ENCODE measurements at places on chromosomes 6 and 20. TPM values are rescaled to one million over a fixed set of nuclear protein-coding genes. Genes with fewer than 3 reads are reported as not detected.

- DNase-seq = no peak
Measured at GRCh38 chr20:62676976-62677375, 31.7 kb upstream of the NTSR1 start.

- no peak for DNase-seq
Measured at GRCh38 chr20:16243470-16243869, 329.8 kb downstream of the KIF16B start.

DNA sequence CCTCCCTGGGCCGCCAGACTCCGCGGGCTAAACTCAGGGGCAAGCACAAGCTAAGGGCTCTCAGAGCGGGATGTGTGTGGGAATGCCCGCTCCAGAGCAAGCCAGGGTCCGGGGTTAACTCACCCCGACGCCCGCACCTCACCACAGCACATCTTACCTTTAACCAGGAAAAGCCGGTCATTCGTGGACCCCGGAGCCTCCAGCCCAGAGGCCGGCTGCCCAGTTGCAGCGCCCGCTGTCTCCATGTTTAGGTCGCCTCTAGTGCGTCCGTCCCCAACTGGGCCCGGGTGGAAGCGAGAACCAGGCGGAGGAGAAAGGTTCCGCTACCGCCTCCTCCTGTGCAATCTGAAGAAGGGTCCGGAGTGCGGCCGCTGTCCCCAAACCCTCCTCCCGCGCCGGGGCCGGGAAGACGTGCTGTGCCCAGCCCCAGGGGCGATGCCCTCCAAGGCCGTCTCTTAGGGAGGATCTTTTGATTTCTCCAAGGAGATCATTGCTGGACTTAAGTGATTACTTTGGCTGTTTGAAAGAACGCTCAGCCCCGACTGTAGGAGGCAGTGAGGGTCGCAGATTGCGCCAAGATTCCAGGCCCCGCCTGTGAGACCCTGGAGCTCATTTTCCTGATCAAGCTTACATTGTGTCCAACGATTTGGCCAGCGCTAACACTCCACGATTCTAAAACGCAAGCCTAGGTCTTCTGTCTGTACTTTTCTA lies at the start of gene TMEM242:
Gene TMEM242, minus strand, starts transcription at position 265 of the 711 bp plus-strand sequence. Its CDS starts 20 bp downstream, at position 245.
- peak; percentile 96 for DNase-seq

GRCh38 chr20:1637755-1638154 lies 17.9 kb upstream of the SIRPB1 start:
- DNase-seq = no peak

GRCh38 chr6:11762794-11763459 lies 15.7 kb downstream of the ADTRP start:
- DNase-seq = no peak

GRCh38 chr6:13338038-13338437 lies 9.7 kb upstream of the TBC1D7 start:
- no peak for DNase-seq

DNA sequence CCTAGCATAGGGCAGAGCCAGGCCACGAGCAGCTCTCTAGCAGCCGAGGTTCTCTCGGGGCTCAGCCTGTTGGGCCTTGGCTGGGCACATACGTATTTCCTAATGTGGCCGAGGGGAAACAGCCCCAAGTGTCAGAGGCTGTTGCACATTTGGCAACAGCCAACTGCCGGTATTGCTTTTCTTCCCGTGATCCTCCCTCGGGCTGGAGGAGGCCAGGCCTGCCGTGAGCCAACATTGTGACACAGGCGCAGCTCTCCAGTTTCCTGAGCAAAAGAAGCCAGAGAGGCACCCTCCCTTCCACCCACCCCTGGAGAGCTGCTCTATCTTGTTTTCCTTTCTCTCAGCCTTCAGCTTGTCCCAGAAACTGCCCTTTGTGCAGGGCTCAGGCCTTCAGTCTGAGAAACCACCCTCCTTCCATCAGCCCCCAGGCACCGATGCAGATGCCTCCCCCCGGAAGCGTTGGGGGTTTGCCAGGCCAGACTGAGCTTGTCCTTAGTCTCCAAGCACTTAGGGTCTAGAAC lies 5.1 kb upstream of the BPI start:
- DNase-seq = peak; percentile 94

DNA sequence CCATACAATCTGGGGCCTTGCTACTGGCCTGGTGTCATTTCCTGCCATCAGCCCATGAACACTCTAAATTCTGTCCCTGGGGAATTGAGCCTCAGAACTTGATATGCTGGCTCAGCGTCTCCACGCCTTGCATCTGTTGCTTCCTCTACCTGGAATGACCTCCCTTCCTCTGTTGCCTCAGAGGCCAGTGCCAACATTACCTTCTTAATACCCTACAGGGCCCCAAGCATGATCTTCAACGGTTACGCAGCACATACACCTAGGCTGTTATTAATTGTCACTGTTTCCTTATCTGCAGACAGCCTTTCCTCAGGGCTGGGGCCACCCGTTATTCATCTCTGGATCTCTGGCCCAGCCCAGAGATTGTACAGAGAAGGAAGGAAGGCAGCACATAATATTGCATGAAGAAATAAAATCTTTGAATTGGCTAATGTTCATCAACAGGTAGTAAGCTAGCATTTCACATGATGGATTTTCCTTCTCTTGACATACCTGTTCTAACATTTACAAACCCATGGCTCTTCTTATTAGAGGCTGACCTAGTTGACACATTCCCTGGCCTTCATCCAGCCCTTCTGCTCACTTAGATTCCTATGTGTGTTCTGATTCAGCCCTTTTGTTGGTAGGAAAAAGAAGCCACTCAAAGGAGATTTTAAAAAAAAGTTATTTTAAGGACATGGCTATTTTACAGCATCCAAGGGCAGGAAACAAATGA lies 8.4 kb upstream of the RNF182 start:
- no peak for DNase-seq

GRCh38 chr6:15276036-15276985 lies 30.4 kb downstream of the JARID2 start:
- no peak for DNase-seq

GRCh38 chr6:43297644-43298564 lies at the start of gene SLC22A7:
TSS of gene SLC22A7 (plus strand) at chr6:43298260. CDS start at chr6:43298359, 99 bp downstream.
- no peak for DNase-seq

DNA sequence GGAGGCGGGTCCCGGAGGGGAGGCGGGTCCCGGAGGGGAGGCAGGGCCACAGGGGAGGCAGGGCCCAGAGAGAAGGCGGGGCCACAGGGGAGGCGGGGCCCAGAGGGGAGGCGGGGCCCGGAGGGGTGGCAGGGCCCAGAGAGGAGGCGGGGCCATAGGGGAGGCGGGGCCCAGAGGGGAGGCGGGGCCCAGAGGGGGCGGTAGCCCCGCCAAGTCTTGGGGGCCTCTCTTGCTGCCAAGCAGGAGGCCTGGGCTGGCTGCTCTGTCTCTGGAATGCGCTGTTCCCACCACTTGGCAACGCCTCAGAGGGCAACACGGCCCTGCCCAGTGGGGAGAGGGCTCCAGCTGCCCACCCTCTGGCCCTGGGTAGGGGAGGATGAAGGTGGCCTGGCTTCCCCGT lies 80.5 kb downstream of the YTHDF1 start:
- DNase-seq = peak; percentile 27

DNA sequence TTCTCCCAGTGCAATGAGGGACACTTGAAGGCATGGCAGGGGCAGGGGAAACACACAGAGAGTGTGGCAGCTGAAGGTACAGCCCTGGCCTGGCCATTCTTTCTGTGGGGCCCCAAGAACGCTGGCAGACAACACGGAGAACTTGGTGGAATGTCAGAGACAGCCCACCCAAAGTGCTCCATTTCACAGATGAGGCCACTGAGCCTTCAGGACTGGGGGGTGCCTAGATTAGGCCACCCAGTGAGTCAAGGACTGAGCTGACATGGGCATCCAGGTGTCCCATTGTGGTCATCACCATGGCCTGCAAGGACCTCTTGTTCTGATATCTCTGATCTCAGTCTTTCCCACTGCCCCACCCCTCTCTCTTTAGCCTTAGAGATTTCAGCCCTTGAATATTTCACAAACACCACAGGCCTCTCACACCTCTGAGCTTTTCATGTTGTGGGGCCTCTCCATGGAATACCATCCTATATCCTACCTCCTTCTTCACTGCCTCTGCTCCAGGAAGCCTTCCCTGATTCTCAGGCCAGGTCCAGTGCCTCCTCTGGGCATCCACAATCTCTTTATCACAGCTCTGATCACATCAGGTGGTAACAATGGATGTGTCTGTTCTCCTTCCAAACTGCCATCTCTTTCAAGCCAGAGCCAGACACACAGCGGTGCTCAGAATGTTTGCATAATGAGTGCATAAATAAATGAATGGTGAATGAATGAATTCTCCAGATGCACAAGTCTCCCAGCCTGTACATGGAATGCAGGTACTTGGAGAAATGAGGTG lies 2.0 kb upstream of the RSPO4 start:
- no peak for DNase-seq

DNA sequence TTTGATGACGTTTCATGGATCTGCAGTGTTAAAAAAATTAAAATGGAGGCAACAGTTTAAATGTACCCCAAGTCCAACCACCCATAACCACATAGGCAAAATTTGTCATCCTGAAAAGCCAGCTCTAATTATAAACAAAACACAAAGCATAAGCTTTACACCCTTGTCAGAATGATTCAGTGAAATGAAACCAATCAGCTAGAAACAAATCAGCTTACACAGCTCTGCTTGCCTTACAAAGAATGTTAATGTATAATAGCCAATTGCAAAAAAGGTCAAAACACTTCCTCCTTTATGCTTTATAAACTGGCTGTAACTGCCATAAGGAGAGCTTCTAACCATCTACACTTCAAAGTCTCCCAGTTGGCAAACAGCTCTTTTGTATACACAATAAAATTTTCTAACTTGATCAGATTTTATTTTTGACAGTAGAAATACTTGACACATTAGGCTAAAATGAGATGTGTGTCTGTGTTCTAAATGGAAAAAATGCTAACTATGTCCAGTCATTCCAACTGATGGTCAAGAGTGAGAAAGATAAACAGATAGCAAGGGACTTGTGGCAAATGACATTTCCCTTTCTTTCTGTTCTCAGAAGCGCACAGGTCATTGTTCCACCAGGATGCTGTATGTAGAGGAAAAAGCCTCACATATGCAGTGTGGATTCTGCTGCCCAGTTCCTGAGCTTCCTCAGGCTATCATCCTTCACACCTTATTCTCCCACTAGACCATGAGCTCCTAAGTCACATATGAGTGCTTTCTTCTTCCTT lies 344.3 kb upstream of the ID4 start:
- no peak for DNase-seq

DNA sequence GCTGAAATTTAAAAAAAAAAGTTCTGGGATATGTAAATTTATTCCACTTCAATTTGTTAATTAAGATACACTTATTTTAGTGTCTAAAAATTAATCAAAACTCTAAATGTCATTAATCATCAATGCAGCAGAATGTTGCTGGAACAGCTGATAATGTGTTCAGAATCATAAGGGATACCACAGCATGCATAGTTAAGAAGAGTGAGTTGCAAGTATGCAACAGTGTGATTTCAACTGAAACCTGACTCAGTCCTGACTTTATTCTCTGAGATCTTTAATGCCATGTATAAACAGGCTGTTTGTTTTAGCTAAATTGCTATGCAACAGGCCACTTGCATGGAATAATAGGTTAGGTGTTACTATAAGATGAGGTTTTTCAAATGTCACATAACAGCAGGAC lies 1.4 kb downstream of the GRIK2 start:
- no peak for DNase-seq

DNA sequence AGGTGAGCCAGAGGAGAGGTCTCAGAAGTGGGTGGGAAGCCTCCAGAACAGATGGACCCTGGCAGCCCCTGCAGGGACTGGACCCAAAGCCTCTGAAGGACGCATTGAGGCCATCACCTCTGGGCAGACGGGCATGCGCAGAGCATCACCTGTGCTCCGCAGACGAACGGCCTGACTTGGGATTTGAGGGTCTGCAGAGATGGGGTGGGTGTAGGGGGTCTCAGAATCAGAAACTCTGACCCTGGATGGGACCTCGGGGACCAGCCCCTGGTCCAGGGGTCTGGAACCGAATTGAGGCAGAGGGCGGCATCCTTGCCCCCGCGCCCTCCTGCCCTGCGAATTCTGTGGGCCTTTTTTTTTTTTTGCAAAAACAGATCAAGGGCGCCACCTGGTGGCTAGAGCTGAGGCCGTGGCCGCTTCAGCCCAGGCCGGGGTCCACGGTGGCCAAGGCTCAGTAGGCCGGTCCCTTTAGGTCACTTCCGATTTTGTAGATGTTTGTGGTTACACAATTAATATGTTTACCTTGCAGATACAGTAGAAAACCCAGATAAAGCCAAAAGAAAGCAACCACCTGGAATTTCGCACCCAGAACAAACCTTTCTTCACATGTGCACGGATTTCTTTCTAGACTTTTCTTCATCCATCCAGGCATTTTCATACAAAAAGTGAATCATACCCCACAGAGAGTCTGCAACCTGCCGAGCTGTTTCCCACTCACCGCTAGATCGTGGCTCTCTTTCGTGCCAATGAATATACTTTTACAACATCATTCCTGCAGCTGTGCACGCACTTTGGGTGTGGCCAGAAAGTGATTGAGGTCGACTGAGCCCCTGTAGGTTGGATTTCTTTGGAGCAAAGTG lies 25.9 kb downstream of the ZBP1 start:
- DNase-seq = peak; percentile 89

DNA sequence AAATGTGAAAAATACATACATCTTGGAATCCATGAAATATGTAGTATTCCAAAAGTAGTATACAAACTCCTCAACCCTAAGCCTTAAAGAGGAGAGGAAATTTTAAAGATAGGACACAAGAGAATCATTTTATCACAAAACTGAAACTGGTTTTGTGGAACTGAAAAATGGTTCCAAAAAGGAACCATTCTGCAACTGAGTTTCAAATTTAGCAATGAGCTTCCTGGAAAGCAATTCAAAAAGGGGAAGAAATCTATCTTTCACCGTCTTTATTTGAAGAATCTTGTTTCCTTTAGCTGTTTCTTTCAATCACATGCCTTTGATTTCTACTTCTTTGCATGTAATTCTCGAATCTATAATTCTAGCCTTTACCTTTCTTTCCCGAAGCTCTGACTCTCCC lies 32.2 kb upstream of the LAMP5 start:
- DNase-seq = no peak

- no peak for DNase-seq
Measured at GRCh38 chr20:20524756-20525155, 156.9 kb downstream of the INSM1 start.

- DNase-seq = no peak
Measured at GRCh38 chr20:48292806-48293205, 507.5 kb upstream of the SULF2 start.

DNA sequence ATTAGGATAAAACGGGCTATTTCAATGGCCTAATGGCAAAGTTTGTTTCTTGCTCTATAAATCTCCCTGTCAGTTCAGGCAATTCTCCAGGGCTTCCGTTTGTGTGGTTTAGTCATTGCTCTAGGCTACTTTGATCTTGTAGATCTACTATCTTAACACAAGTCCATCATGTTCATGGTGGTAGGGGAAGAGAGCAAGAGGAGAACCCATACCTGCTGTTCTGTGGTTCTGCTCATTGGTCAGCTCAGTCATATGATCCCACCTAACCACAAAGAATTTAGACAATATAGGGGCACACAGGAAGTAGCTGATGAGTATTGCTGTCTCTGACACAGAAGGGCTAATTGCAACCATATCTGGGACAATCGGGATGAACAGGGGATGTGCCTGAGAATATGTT lies 4.9 kb upstream of the DEK start:
- DNase-seq = no peak

GRCh38 chr20:57397693-57398108 lies 6.5 kb downstream of the RBM38 start:
- DNase-seq = no peak

- DNase-seq = no peak
Measured at GRCh38 chr20:54598352-54598751, 123.0 kb downstream of the DOK5 start.

NKX2-4 gene
- not detected for total RNA-seq

GHRH gene
- not detected for total RNA-seq

IL17A gene
- total RNA-seq = not detected

HLA-G gene
- 17.7 TPM for total RNA-seq

PRPF6 gene
- total RNA-seq = 49.8 TPM

TFEB gene
- total RNA-seq = 22.0 TPM

UBE2C gene
- total RNA-seq = 17.1 TPM

HTR1B gene
- total RNA-seq = 0.65 TPM

RGS19 gene
- total RNA-seq = 63.9 TPM

HLA-DRB5 gene
- total RNA-seq = 407 TPM
